ENCODE measurements at places on chromosomes 7 and 10.

GRCh38 chr10:89183571-89183970 lies 23.5 kb downstream of the CH25H start:
- DNase-seq, result no peak

- no peak for DNase-seq
These were observed 524 bp upstream of the PRXL2A start for GRCh38 chr10:80407812-80408241.

- no peak for DNase-seq
These were observed 370.1 kb downstream of the RPS24 start for GRCh38 chr10:78403781-78404180.

- no peak for DNase-seq
These were observed 94.0 kb downstream of the CPED1 start for GRCh38 chr7:121082400-121083101.

- peak; percentile 56 for DNase-seq
These were observed 2.1 kb downstream of the FAM20C start for GRCh38 chr7:194252-195009.

GRCh38 chr7:28104041-28104541 lies 76.5 kb downstream of the JAZF1 start:
- peak; percentile 25 for DNase-seq

DNA sequence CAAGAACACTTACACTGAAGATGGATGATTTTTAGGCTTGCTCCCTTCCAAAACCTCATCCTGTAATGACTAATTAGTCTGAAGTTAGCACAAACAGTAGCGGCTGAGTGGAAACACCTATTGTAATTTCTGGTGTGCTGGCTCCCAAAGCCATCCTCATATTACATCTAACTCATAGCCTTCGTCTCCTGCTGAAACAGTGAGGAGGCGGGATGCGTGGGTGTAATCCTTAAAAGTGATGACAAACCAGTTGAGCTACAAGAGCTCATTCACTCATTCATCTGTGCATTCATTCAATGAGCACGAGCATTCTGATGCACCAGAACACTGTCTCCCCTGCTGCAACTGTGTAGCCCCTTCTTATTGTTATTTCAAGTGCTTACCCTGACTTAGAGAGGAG lies 235.3 kb downstream of the CALN1 start:
- no peak for DNase-seq

DNA sequence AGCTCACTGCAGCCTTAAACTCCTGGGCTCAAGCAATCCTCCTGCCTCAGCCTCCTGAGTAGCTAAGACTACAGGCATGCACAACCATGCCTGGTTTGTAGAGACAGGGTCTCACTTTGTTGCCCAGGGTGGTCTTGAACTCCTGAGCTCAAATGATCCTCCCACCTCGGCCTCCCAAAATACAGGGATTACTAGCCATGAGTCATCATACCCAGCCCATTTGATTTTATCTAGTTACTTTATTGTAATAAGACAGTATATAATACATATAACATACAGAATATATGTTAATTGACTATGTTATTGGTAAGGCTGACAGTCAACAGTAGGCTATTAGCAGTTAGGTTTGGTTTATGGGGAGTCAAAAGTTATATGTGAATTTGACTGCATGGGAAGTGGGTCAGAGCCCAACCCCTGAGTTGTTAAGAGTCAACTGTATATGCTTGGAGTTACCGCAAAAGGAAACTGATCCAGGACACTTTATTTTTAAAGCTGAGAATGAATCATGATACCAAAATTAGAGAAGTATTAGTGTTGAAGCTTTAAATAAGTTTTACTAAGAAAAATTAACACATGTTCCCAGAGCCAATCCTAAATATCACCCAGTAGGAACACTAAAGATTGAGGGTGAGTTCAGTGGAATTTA lies 20.7 kb upstream of the KMT2E start:
- no peak for DNase-seq

Measured in cardiac muscle cell (in vitro differentiated cells and primary cell).